ENCODE measurements at places on chromosomes 13 and 19. TPM values are rescaled to one million over a fixed set of nuclear protein-coding genes. Genes with fewer than 3 reads are reported as not detected.

Gene RHPN2
- total RNA-seq, result 0.67 TPM

DNA sequence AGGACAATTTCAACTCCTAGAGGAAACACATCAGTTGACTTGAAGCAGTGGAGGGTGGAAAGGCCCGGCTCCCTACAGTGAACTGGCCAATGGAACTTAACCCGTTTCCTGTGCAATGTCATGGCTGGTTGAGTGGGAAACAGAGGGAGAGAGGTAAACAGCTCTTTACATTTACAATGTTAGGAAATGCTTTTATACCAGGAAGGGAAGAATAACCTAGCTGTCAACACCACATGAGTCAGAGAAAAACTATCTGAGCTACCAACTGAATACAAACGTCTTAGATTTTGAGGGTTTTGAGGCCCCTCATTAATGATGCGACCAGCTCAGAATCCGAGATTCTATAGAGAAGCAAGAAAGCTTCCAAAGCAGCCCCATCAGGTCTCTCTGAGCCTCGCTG is 36.7 kb downstream of the CARD8 start:
- no peak for DNase-seq

DNA sequence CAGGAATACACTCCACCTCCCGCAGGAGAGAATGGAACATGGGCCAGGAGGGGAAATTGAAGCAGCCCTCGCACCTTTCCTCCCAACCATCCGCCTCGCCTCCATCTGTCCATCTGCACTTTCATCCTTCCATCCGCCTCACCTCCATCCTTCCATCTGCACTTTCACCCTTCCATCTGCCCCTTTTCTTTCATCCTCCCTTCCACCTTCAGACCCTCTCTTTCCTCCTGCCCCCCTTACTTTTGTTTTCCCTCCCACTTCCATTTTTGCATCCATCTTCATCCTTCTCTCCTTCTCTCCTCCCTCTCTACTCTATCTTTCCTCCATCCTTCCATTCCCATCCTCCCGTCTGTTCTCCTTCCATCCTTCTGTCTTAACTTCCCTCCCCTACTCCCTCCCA is 92.2 kb upstream of the ZNF536 start:
- no peak for DNase-seq

Gene CD22
- 0.70 TPM for total RNA-seq

GRCh38 chr19:17536955-17537354 is 18.5 kb upstream of the COLGALT1 start:
- DNase-seq, result no peak

Gene CLEC11A
- total RNA-seq, result 5.1 TPM

DNA sequence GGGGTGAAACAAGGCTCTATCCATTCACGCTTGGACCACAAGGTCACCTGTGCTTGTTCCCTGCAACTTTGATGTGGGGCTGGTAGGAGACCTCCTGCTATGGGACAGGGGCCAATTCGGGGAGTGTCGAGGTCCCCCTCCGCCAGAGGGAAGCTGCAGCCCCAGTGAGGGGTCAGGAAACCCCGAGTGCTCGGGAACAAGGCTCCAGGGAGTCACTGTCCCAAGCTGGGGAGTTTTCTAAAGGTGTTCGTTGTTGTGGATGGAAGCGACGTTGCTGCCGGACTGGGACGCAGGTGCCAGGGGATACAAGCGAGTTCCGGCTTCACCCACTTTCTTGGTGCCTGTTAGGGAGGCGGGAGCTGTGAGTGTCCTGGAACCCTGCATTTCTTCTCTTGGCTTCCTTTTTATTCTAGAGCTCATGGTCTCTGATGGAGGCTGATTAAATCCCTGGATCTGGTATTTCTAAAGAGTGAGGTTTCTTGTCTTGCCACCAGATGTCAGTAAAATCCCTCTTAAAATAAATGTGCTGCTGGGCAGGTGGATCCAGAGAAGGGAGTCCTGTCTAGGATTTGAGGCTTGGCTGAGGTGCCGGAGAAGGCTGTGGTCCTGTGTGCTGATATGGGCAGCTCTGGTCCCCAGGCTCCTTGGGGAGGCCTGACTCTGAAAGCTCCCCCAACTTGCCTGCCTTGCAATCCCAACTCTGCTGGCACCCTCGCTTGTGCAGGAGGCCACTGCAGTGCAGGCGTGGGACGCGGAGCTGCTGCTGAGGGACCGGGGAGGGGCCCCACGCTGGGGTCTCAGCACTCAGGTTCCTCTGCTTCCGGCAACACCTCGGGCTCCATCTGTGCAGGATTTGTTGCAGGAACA is 153.9 kb downstream of the TEX29 start:
- DNase-seq, result no peak

DNA sequence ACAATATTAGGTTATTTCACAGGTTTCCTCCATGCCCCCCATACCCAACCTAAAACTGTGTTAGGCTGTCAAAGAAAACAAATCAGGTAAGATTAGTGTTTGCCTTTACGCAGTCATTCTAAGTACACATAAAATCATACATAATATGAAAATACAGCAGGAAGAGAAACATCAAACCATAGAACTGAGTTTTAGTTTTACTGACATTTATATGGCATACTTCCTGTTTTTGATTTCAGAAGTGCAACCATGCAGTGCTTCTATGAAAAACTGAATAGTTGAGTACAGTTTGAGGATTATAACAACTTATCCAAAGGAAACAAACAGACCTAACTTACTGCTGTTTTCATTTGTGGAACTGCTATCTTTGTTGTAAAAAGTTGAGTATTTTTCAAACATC is 91.3 kb downstream of the KCNRG start:
- DNase-seq, result no peak

Gene POU2F2
- total RNA-seq, result 0.51 TPM

DNA sequence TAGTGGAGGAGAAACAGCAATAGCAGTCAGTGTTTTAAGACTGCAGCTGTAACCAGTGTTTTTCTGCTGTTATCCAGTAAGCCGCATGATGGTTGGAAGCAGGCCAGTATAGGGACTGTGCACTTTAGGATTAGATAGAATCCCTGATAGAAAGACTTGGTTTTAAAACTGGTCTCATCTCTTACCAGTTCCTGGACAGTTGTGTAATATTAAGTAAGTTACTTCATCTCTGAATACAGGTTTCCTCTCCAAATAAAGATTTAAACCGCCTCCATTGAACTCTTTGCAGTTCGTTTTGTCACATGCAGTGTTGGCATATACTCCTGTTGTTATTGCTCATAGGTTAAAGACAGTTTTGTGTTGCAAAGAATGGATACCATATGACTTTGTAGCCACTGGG is 25.6 kb downstream of the URI1 start:
- DNase-seq, result no peak

Gene OR10H1
- not detected for total RNA-seq

- no peak for DNase-seq
Observed at GRCh38 chr19:56015756-56016155, 29.2 kb downstream of the NLRP5 start.

GRCh38 chr19:53580871-53581835 is 43.2 kb downstream of the ZNF331 start:
- DNase-seq, result peak; percentile 61

DNA sequence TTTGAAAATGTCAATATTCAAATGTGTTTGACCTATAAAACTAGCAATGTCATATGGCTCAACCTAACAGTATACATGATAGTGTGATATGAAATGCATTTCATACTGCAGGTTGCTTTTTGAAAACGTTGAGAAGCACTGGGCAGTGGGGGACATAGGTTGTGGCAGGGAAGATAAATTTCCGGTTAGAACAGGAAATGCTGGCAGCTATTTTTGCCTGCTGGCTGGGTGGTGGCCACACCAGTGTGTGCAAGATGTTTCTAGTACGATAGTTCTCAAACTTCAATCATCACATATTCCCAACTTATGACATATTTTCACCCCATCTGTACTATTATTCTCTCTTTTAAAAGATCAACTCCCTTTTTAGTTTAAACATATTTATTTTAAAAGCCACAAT is 17.2 kb downstream of the FXYD5 start:
- no peak for DNase-seq

GRCh38 chr19:32580353-32580900 is 563 bp upstream of the PDCD5 start:
- DNase-seq, result no peak

Gene FUT2
- not detected for total RNA-seq

- no peak for DNase-seq
Observed at GRCh38 chr13:95813139-95813538, 136.2 kb downstream of the DNAJC3 start.

- no peak for DNase-seq
Observed at GRCh38 chr13:90091611-90092010, 1255.9 kb upstream of the MIR17HG start.

DNA sequence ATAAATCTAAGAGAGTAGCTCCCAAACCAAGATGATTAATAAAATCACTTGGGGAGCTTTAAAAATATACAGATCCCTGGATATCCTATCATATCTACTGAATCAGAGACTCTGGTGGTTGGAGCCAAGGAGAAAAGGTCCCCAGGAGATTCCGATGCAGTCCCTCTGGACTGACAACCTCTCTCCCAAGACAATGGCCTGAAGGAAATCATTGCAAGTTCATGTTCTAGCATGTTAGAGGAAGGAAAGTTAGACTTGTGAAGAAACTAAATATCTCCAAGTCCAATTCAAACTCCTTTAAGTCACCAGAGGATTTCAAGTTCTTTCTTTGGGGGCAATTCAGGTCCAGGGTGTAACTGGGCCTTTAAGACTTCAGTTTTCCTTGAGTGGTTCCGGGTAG is 84.7 kb upstream of the MEDAG start:
- no peak for DNase-seq

DNA sequence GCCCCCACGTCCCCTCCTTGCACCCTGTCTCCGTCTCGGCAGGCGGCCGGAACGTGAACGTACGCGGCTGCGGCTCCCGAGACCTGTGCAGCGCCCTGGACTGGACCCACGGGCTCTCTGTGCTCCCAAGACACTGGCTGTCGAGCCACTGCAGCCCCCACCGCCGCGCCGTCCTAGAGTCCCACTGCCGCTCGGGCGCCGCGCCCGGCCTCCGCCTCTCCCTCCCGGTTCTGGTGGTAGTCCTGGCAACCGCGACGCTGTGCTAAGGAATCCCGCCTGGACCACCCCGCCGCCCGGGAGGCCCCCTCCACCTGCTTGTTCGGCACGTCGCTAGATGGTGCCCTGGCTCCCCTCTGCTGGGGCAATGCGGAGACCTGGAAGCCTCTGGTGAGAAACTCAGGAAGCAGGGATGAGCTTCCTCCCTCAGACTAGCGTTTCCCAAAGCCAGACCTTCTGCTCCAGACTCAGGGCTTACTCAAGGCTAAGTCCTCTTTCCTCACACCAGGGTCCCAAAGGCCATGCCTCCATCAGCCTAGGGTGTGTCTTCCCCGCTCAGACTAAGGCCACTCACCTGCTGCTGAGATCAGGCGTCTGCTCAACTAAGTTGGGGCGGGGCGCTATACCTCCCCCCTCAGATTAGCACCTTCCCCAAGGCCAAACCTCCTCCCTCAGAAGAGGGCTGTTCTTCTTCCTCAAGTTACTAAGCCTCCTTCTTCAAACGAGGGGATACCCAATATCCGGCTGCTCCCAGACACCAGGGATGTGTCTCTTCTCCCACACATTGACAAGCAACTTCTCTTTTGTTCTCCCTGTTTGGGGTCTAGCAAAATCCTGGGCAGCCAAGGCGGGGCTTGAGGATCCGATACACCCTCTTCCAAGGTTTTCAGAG is 16.1 kb upstream of the IRGC start:
- DNase-seq, result no peak

Gene KANK3
- 13.1 TPM for total RNA-seq

- DNase-seq, result no peak
Observed at GRCh38 chr13:72284791-72285190, 417.8 kb upstream of the DACH1 start.

DNA sequence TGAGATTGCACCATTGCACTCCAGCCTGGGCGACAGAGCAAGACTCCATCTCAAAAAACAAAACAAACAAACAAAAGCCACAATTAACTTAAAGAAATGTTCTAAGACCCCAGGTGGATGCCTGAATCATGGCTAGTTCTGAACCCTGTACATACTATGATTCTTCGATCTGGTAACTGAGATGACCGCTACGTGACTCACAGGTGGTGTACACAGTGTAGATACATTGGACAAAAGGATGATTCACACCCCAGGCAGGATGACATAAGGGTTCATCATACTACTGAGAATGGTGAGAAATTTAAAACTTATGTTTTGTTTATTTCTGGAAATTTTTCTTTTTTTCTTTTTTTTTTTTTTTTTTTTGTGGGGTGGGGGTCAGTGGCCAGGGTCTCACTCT is 6.5 kb downstream of the ZNF426 start:
- no peak for DNase-seq

- DNase-seq, result peak; percentile 79
Observed at GRCh38 chr19:42409477-42409876, 17.7 kb downstream of the LIPE start.

Gene POSTN
- total RNA-seq, result 109 TPM

Gene PLPPR3
- not detected for total RNA-seq

DNA sequence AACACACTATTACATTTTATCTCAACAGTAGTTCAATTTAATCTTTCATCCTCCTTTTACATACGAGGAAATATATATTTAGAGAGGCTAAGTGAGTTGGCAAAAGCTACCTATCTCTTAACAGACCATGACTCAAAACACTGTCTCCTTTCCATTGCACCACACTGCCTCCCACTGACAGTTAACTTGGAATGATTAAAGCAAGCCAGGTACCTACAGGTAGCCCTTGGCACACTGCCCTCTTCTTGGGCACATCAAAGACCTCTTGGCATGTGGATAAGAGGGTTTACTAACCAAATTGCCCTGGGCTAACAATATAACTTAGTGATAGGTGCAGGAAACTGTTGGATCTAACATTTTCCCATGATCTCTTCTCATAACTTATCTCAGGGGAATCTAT is 1.8 kb downstream of the ABHD13 start:
- DNase-seq, result no peak

DNA sequence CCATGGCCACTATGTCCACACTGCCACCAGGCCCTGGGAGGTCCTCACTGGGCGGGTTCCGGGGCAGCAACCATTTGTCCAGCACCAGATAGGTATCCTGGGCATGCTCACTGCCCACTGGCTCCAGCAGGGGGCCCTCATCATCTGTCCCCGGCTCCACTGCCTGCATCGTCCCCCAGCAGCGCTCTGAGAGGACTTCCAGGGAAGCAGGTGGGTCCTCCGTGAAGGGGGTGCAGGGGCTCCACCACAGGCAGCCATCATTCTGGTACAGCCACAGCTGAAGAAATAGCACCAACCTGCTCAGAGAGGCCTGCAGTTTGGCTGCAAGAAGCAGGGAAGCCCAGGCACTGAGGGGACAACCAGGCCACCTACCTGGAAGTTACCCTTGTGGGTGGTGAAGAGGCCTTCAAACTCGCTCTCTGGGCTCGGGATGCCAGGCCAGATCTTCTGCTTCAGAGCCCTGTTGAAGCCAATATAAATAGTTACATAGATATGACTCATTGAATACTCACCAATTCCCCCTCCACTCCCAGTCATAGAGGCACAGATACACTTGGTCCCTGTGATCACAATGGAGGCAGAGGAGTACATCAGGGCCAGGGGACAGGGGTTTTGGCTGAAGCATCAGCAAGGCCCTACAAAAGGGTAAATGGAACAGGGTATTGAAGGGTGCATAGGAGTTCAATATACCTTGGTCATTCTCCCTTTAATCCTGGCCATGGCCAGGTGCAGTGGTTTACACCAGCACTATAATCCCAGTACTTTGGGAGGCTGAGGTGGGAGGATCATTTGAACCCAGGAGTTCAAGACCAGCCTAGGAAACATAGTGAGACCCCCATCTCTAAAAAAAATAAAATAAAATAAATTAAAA is 4.1 kb downstream of the SWSAP1 start:
- no peak for DNase-seq

All from cardiac septum (tissue), 1 donor.